CD4-positive, alpha-beta T cell (primary cell): ENCODE measurements at places on chromosomes 3 and 15. TPM values are rescaled to one million over a fixed set of nuclear protein-coding genes. Genes with fewer than 3 reads are reported as not detected.

- H3K27me3 ChIP-seq: no peaks in the 10 kb centered on the region
- H3K36me3 ChIP-seq: no peaks in the 10 kb centered on the region
- no peaks in the 10 kb centered on the region for H3K4me1 ChIP-seq
Measured at GRCh38 chr3:24773798-24774197, 279.1 kb upstream of the THRB start.

GRCh38 chr3:100798012-100798411 lies 88.7 kb downstream of the TFG start:
- no peaks in the 10 kb centered on the region for H3K27me3 ChIP-seq
- H3K36me3 ChIP-seq: no peaks in the 10 kb centered on the region
- no peak for DNase-seq
- no peaks in the 10 kb centered on the region for H3K4me1 ChIP-seq

The GOLGA6L7 gene
- total RNA-seq: not detected

GRCh38 chr15:70152070-70152480 lies 54.4 kb upstream of the TLE3 start:
- no peaks in the 10 kb centered on the region for H3K36me3 ChIP-seq
- H3K27ac ChIP-seq: no peak overlapping the region
- DNase-seq: no peak

The KBTBD13 gene
- total RNA-seq: not detected

GRCh38 chr15:22933641-22934061 lies 46.5 kb downstream of the CYFIP1 start:
- no peaks in the 10 kb centered on the region for H3K27me3 ChIP-seq
- H3K36me3 ChIP-seq: no peaks in the 10 kb centered on the region
- no peak overlapping the region for H3K4me3 ChIP-seq
- no peak overlapping the region for H3K27ac ChIP-seq
- DNase-seq: no peak

DNA sequence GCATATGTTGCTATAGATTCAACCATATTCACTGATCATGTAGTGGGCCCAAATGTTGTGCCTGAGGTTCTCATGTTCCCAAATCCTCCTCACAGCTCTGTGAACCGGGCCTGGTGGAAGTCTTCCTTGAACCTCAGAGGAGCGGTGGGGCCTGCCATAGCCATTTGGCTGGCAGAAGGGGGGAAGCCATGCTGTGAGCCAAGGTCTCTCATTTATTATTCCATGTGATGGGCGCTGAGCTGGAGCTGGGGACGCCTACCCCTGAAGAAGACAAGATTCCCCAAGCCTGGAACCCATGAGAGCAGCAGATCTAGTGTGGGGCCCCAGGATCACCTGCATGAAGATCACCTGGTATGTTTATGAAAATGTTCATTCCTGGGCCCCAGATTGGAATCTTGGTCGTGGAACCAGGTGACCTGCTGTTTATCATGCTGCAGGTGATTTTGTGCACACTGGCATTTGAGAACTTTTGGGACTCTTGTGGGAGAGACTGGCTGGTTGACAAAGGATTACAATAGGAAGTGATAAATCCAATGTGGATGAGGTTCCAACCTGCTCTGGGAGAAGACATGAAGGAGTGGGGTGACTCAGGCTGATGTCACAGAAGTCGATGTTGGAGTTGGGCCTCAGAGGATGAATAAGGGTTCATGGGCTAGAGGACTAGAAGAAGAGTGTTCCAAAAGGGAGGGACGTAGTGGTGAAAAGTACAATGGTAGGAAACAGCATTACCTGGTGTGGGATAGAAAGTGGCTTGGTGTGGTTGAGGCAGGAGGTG lies 102.1 kb downstream of the ASB7 start:
- no peaks in the 10 kb centered on the region for H3K4me1 ChIP-seq
- H3K27ac ChIP-seq: no peak overlapping the region
- H3K27me3 ChIP-seq: peaks cover 13% of the 10 kb centered on the region
- DNase-seq: no peak
- H3K4me3 ChIP-seq: no peak overlapping the region
